ENCODE measurements at places on chromosomes 16 and 17.

DNA sequence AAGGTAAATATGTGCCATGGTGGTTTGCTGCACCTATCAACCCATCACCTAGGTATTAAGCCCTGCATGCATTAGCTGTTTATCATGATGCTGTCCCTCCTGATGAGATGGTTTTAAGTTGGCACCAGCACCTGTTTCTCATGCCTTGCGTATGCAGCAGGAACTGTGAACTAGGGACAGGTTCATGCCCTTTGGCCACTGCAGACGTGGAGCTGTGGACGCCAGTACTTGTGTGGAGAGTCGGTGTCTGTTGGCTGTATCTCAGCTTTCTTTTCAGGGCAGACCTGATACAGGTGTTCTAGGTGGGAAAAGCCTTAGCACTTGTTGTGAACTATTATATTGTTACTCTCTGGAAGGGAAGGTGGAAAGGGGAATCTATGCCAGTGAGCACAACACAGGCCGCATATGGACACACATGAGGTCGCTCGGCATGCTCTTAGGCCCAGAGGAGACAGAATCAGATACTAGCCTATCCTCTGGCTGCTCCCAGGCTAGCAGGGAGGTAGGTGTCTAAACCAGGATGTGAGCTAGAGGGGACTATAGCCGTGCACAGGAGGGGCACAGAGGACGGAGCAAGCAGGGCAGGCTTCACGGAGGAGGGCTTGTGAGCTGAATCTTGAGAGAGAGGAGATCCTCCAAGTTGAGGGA, 22.5 kb downstream of the MSI2 start:
- no peak for DNase-seq

GRCh38 chr16:82331974-82332750, 162.1 kb upstream of the MPHOSPH6 start:
- no peak for DNase-seq

- DNase-seq, result no peak
Measured at GRCh38 chr17:41061964-41062363, 2.0 kb upstream of the KRTAP2-3 start.

- DNase-seq, result no peak
Measured at GRCh38 chr17:67733449-67733848, 15.7 kb downstream of the NOL11 start.

DNA sequence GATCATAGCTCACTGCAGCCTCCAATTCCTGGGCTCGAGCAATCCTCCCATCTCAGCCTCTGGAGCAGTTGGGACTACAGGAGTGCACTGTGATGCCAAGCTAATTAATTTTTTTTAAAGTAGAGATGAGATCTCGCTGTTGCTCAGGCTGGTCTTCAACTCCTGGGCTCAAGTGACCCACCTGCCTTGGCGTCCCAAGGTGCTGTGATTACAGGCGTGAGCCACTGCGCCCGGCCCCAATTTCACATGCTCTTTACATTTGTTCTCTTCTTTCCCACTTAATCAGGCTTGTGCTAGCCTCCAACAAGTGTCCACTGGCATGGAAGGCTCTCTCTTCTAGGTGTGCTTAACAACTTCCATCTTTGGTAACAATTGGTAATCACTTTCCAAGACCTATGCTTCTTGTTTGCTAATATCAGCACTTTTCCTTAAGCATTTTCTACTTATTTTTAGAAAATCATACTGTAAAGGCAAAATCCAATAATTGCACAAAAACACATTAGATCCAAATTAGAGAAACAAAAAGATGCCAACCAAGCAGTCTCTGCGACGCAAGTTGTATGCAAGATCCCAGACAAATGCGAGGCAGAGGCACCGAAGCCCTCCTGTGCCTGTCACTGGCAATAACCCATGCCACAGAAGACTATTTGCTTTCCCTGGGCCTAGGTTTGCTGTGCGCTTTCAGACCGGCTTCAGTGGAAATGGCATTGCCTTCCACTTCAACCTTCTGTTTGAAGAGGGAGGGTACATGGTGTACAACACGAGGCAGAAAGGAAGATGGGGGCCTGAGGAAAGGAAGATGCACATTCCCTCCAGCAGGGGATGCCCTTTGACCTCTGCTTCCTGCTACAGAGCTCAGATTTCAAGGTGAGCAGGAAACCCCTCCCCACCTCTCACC, 52.6 kb downstream of the NOS2 start:
- DNase-seq, result no peak

GRCh38 chr17:27407916-27408864, 48.1 kb upstream of the KSR1 start:
- DNase-seq, result no peak

- no peak for DNase-seq
Measured at GRCh38 chr16:64171632-64172031, 950.2 kb downstream of the CDH11 start.

- DNase-seq, result peak; percentile 55
Measured at GRCh38 chr17:64028874-64029464, 8.5 kb upstream of the ICAM2 start.

DNA sequence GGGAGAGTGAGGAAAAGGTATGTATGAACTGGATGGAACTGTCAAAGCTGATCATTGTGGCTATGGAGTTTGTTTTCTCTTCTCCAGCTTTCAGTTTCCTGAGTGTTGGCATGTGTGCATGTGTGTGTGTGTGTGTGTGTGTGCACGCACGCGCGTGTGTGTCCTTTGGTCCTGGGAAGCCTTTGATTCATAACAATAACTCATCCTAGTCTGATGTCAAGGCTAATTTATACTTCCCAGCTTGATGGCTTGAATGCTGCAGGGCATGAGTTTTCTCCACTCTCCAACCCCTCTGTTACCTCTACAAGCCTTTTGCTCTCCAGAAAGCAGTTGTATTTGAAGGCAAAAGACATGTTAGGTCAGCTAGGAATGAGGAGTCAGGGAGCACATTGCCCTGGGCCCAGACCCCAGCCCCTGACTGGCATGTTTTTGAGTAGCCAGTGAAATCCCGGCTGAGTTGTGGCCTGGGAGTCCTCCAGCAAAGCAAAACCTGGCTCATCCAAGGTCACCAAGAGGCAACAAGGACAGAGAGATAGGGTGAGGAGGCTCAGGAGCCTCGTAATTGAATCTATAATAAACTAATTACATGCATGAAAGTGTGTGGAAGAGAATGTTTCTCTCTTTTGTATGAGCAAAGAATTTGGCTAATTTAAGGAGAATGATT, 8.9 kb upstream of the CDC42EP4 start:
- no peak for DNase-seq

DNA sequence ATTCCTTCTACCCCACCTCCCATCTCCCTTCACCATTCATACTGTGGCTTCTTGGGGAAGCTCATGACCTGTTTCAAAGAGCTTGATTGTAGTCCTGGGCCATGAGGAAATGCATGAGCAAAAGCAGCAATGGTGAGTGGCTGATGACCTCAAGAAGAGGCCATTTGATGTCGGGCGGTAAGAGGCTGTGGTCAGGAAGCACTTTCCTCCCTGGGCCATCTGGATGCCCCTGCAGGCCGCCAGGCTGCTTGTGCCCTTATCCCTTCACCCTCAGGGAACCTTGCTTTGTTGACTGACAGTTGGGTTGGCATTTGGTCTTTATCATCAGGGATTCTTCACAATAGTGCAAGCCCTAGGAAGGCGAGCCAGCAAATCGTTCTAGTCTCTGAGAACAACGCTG, 78.3 kb upstream of the TBX2 start:
- no peak for DNase-seq

DNA sequence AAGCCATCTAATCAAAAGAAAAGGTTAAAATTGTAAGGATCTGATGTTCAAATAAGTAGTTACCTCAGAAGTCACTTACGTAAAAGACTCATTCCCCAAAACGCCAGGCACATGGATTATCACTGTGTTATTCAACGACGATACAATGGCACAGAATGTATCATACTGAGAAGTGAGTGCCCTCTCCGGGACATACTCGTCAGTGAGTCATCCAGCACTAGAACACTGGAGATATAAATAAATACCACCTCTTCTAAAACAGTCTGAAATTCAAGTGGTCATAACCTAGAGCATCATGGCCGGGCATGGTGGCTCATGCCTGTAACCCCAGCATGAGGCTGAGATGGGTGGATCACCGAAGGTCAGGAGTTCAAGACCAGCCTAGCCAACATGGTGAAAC, 24.9 kb downstream of the USP31 start:
- DNase-seq, result no peak

DNA sequence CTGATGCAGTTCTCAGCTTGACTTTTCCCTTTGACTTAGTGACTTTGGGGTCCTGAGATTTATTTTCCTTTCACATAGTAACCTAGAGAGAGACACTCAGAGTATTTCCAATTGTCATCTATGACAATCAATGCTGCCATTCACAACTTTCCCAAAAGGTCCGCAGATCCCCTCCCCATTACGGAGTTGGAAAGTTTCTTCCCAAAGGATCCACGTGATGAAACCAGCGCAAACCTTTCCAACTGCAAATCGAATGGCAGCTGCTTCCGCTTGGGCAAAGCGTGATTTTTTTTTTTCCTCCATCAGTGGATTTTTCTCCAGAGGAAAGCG, 538 bp upstream of the FCSK start:
- DNase-seq, result no peak
